ENCODE measurements at places on chromosomes 16 and 17.

- peak; percentile 33 for DNase-seq
Observed at GRCh38 chr16:30927789-30928378, 4.5 kb downstream of the FBXL19 start.

- DNase-seq: peak; percentile 39
Observed at GRCh38 chr17:3935140-3935542, 18.9 kb upstream of the P2RX1 start.

DNA sequence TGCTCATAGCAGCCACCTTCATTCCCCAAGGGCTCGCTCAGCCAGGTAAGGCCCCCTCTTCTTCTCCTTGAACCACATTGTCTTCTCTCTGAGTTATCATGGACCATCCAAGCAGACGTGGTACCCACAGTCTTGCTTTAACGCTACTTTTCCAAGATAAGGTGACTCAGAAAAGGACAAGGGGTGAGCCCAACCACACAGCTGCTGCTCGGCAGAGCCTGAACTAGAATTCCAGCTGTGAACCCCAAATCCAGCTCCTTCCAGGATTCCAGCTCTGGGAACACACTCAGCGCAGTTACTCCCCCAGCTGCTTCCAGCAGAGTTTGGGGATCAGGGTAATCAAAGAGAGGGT, 272 bp downstream of the CCL2 start:
- DNase-seq: no peak

DNA sequence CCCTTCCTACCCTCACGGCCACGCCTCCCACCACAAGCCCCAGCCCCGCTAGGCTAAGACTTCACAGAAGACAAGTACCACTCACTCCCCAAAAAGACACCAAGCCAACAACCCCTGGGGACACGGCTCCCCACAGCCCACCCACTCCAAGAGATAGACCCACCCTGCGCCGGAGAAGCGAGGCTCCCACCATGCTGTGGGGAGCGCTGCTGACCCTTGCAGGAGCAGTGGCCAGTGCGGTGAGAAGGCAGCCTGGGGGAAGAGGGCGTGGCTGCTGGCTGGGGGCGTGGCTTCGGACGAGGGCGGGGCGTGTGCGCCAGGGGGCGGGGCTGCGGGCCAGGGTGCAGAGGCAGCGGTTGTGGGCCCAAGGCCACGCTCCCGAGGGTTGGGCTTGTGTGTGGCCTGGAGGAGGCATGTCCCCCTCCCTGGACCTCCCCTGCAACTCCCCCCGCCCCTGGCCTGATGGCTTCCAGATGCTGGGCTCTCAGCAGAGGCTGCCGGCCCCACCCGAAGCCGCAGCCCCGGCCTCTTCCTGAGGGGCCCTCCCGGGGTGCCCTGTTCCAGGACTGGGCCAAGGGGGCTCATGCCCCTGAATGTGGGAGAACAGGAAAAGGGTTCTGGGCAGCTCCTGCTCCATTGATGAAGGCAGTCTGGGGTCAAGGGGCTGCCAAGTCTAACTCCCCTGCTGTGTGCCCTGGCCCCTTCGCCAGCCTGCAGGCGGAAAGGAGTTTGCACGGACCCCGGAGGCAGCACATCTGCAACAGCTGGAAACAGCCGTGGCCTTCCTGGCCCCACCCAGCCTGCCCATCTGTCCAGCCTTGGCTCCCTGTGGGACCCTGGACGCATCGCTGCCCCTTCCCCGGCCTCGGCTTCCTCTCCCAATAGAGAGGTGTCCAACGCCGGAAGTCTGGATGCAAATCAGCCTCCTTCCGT, 9.1 kb downstream of the TFAP4 start:
- DNase-seq: peak; percentile 40

- DNase-seq: no peak
Observed at GRCh38 chr17:46125831-46126230, 67.4 kb downstream of the KANSL1 start.

DNA sequence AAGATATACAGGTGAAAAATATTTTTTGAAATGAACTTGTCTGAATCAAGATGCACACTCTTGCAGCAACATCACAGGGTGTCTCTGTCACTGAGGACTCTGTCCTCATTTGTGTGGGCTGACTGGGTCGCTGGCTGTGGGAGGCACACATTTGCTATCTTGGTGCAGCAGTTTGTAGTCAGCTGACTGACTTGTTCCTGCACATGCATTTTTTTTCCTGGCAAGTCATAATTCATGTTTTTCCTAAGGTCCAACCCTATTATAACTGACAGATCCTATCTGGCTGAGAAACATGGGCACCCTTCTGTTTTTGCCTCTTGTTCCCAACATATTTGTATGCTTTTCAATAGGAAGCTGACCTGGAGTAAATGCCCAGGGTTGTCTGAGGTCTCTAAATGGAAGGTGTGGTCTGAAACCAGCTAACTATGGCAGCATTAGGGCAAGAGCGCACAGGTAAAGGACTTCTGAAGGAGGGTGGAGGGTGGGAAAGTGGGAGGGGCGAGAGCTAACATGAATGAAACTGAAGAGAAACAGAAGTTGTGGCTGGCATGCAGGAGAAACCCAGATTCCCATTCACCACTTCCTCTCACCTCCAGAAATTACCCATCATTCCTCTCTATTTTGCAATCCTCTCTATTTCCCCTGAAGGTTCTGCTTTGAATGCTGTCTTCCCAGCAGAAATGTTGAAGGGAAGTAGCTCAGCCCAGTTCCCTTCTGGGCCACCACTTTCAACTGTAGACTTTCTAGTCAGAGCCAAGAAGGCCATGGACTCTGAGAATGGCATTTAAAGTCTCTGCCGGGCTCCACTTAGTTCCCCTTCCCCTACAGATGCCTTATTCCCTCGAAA, 166.1 kb downstream of the PRKCA start:
- DNase-seq: no peak

DNA sequence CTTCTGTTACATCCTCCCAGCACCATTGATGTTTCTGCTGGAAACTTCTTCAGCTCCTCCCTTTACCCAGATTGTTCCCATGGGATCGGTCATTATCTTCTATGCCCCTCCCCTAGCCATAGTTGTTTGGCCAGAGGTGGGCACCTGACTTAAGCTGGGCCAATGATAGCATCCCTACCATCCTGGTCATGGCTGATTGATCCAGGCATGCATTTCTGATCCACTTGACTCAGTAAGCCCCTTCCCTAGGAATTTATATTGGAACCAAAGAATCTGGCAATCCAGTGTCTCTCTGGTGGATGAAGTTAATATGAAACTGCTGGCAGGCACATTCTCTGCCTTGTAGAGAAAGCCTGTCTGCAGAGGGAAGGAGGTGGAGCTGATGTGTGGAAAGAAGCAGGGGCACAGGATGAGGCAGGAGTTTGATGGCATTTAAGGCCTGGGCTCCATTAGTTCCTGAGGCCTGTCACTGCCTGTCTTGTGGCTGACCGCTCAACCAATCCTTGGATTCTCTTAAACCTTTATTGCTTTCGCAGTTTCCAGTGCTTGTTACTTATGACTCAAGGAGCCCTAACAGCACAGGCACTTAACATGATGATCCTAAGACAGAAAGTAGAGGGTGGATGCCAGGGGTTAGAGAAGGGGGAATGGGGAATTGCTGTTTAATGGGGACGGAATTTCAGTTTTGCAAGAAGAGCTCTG, 152.4 kb downstream of the ABCC12 start:
- DNase-seq: no peak

DNA sequence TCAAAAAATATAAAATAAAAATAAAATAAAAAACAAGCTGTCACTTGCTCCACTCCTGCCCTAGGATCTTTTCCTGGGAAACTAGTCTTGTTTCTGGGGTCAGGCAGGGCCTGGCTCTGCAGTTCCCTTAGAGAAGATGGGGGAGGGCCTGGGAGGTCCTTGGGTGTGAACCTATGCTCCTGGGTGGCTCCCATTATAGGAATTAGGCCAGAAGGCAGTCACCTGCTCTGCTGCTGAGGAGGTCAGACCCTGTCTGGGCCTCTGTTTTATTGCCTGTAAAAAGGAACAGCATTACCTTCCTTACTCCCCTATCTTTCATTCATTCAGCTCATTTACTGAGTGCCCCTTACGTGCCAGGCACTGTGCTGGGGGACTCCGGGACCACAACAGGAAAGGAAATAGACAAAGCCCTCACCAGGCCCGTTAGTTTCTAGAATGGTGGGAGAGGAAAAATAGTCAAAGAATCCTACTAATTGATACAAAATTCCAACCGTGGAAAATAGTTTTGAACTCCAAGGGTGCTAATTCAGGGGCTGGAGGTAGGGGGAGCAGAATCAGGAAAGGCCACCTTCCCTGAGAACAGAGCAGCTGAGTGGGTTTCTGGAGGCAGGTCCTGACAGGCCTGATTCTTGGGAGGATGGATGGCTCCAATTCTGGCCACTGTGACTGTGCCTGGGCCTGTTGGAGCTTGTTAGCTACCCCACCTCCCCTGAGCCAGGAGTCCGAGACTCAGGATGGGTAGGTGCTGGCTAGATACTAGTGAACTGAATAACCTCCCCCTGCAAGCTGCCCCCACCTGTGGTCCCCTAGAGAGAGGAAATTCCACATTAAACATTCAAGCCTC, 1.3 kb upstream of the SLC46A1 start:
- no peak for DNase-seq

GRCh38 chr17:68578236-68578635, 22.9 kb downstream of the FAM20A start:
- DNase-seq: no peak

DNA sequence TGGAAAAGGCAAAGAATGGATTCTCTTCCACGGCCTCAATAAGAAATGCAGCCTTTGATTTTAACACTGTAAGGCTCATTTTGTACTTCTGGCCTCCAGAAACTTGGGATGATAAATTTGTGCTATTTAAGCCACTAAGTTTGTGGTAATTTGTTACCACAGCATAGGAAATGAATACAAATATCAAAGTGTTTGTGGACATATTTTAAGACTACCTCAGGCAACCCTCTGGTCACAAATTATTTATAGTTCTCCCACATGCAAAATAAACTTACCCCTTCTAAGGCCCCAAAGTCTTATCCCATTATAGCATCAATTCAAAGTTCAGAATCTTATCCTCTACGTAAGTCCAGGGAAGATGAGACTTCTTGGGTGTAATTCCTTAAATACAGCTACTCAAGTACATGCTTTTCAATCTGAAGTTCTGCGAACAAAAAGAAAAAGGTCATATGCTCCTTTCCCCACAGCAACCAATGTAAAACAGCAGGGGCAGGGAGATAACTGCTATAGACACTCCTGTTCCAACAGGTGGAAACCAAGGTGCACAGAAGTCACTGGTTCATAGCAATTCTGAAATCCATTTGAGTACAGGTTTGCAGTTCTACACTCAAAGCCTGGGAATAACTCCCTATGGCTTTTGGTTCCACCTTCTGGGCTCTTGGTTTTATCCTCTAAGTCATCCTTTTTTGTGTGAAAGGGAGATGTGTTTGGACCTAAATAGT, 5.4 kb upstream of the EFCAB13 start:
- DNase-seq: no peak

DNA sequence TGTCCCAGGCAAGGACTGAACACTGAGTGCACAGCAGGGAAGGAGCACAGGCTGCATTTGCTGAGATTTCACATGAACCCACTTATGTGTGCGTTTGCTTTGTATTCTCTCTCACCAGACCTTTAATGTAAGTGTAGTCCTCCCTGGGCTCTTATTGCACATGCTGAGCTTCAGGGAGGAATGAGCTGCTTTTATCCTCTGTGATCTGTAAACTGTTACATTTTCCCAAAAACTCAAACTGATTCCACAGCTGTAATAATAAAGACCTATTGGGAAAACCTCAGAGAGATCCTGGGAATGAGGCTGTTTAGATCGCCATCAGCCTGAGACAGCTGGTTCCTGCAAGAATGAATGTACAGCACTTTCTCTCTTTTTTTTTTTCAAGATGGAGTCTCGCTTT, 53.6 kb upstream of the ADORA2B start:
- no peak for DNase-seq

DNA sequence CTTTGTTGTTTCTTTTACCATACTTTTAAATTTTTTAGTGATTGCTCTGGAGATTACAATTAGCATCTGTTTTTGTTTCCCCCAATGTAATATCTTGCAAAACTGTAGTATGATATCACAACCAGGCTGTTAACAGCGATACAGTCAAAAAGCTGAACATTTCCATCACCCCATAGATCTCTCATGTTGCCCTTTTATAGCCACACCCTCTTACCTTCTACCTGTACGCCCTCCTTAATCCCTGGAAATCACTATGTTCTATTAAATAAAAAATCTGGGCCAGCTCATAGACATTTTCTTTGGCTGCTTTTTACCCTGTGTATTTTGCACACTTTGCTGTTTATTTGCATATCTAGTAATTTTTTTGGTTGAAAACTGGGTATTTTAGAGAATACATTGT, 67.2 kb upstream of the NACA2 start:
- no peak for DNase-seq

DNA sequence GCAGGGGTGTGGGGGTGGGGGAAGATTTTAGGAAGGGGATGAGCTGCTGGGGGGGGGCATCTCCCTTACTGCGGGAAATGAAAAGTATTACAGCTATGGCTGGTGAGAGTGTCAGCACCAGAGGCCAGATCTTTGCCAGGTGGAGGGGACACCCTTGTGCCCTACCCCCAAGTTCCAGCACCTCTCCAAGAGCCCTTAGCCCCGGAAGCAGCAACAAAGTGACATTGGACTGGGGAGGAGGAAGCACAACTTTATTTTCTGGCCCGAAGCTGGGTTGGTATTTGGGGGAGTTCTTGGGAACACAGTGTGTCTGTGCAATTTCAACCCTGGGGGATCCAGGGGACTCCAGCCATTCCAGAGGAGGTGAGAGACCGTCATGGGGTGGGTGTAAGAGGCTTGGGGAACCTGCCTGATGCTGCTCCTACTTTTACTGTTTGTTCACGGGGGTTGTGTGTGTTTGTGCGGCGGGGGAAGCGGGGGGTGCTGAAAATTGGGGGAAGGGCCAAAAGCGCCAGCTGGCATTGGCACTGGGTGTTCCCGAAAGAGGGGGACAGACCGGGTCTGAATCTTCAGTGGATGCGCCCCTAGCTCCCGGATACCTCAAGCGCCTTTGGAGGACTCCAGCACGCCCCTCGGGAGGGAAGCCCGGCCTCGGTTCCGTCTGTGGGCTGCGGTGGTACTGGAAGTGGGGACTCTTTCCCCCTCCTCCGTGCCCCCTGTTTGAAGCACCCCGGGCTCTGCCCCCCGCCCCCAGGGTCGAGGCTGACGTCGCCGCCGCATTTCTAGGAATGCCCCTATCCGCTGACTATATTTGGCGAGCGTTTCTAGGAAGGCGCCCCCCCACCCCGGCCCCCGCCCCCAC, 230.3 kb downstream of the MRTFB start:
- peak; percentile 28 for DNase-seq

GRCh38 chr16:79293836-79294460, 306.6 kb downstream of the MAF start:
- DNase-seq: no peak

GRCh38 chr17:74005790-74006189, 197.7 kb upstream of the RPL38 start:
- no peak for DNase-seq

- no peak for DNase-seq
Observed at GRCh38 chr16:65284626-65285025, 162.8 kb upstream of the CDH11 start.

- no peak for DNase-seq
Observed at GRCh38 chr17:63490329-63490728, 13.5 kb downstream of the ACE start.

- peak; percentile 65 for DNase-seq
Observed at GRCh38 chr17:82204831-82205719, 7.6 kb downstream of the CCDC57 start.
